ENCODE measurements at places on chromosomes 6 and 20.
A peak's percentile ranks its signal among the peaks of the same experiment; 100 is the strongest.

- DNase-seq, result no peak
These were observed 72.7 kb upstream of the CCN6 start for GRCh38 chr6:111980971-111981840.

DNA sequence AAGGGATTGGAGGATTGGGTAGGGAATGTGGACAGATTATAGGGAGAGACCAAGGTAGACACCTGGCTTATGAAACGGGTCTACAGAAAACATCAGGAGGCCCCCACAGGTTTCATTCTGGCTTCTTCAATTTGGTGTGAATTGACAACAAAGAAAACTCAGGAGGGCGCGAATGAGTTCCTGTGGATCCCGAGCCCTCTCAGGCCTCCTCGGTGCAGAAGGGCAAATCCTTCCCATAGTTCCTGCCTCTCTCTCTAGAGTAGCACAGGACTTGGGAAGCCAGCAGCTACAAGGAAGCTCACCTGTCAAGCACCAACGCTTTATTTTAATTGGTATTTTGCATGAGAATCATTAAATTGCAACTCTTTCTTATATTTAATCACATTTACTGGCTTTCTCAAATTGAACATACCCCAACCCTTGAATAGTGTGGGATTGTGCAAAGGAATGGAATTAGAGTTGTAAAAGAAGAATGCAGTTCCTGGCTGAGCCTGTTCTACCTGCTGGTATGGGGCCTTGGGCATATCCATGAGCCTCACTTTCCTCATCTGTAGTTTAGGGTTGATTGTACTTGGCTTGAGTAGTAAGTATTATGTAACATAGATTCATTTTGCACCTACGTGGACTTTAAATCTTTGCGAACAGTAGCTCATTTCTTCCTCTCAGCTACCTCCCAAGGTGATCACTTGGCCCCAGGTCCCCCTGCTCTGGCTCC, 56.4 kb upstream of the PHACTR2 start:
- DNase-seq, result no peak

DNA sequence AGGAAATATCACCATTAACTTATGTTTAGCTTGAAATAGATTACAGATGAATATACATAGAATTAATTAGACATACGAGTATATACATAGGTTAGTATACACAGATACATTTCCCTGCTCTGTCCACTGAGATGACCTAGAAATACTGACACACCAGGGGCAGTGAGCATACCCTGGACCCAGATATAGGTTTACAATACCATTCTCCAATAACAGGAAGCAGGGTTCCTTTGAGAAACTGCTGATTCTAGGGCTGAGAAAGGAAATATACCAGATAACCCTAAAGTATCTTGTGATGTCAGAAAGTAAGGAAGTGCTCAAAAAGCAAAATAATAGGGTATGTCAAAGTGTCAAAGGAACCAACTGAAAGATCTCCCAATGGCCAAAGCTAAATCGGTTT, 322.5 kb downstream of the HAO1 start:
- no peak for DNase-seq

- DNase-seq, result no peak
These were observed 30.2 kb downstream of the ISM1 start for GRCh38 chr20:13251106-13251903.

DNA sequence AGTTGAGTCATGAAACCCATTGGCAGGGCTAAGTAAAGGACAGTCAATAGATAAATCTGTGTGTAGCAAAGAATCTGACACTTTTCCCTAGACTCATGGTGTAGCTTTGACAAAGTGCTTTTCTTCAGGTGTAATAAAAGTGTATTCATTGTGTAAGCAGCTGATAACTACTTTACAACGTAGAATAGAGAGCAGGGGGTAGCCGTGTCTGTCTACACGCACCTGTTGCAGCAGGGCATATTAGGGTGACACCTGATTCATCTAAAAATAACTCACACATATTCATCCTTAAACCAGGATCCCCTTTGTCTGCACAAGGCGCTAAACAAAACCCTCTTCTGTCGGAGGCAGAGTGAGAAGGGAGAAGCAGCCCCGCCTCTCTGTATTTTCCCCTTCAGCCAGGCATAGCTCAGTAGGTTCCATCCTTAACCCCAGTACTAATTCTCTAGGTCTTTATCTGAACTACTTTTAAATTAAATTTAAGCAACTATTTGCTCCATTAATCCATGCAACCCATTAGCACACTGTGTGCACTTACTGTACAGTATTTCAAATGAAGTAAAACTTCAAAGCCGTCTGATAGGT, 306.7 kb upstream of the SASH1 start:
- DNase-seq, result no peak

DNA sequence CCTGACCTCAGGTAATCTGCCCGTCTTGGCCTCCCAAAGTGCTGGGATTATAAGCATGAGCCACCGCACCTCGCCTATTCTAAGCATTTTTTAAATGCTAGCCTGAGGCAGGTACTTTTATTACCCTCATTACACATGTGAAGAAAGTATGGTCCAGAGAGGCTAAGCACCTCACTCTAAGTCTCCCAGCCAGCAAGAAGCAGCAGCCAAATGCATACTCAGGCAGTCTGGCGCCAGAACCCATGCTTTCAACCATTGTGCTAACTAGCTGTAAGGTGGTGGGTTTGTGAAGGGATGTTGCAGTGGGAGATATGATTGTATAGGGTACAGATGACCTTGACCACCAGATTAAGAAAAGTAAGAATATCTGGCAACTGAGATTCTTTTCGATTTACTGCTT, 26.1 kb upstream of the RIPOR2 start:
- no peak for DNase-seq

DNA sequence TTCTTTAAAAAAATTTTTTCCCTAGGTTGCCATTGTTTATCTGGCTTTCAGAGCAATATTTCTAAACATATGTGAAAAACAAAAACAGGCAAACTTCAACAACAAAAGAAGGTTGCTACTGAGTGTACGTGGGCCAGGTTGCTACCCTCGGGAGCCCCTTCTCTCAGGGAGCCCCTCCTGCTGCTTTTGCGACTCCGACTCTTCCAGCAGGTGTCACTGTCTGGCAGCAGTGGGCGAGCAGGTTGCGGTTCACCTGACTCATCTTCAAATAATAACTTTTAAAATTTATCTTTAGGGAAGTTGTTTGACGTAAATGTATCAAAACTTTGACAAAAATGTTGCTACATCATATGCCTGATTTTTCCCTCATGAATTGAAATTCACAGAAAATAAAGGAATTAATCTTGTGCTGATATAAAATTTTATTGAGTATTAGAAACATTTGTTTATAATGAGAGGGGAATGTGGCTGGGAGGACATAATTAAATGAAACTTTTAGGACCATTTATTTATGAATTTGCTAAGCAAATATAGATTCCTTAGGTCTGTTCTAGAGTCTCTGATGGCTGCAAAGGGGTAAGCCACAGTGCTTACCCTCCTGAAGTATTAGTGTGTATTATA, 138.8 kb downstream of the HIVEP1 start:
- peak; percentile 22 for DNase-seq

DNA sequence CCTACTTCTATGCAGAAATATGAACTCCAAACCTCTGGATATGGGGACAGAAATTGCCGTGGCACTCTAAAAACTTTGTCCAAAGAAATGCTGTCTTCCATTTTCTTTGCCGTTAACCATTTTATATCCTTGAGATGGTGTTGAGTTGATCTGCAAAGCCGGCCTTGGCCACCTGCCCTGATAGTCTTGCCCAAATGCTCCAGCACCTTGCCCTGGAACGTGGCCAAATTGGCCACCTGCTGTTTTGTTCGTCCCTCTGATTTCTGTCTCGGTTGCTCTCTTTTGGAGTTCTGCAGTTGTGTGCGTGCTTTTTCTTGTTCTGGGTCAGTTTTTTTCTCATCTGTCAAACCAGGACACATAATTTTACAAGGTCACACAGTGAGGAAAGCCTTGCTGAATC, 239.7 kb upstream of the GMDS start:
- DNase-seq, result no peak

- DNase-seq, result no peak
These were observed 48.0 kb downstream of the OR2B2 start for GRCh38 chr6:27863962-27864905.

GRCh38 chr6:28563430-28564095, 37.9 kb downstream of the GPX5 start:
- DNase-seq, result no peak

DNA sequence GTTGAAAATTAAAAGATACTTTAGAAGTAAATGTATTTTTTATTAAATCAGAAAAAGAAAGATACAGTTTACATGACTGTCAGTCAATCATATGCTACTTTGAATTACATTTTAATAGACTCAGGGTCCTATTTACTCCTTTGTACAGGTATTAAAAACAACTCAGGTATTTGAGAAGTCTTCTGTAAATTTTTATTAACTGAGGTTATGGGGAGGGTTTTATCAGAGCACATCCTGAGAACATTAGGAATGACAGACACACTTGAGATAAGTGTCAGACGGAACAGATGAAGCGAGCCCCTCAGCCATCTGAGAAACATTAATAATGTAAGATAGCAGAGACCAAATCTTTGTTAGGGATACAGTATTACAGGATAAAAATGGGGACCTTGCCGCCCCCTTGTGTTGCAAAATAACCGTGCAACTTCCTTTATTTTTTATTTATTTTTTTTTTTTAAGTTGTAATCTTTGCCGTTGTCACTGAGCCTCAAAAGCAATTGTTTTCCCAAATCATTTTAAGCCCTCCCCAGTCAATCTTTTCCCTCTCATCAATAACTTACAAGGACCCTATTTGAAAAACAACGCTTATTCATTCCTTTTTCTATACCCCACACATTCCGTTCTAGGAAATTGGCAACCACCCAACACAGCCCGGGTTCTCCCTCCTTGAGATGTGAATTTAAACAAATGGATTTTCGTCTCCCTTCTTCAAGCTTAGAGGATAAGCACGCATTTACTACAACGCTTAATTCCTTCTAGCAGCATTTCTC, 126.7 kb downstream of the BCAS1 start:
- no peak for DNase-seq

DNA sequence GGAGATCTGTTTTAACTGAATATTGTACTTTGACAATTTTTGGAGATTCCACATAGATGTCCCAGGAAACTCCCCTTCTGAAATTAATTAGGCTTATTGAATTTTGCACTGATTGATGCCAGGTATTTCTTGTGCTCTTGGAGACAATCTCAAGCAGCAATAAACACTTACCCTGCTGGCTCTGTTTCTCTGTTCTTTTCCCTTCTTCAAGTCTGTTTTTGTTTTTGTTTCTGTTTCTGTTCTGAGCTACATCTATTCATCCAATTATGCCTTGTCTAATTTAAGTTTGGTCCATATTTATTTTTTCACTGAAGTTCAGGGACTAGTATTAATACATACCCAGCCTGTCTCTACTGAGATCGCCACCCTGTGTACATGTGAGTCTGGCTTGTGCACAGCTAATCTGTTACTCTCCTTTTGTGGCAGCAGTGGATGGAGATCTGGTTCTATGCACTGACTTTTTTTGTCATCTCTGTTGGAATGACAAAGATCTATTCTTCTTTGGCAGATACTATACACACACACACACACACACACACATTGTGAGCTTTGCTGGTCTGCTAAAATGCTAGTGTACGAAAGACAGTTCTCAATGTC, 51.9 kb downstream of the IL22RA2 start:
- no peak for DNase-seq

DNA sequence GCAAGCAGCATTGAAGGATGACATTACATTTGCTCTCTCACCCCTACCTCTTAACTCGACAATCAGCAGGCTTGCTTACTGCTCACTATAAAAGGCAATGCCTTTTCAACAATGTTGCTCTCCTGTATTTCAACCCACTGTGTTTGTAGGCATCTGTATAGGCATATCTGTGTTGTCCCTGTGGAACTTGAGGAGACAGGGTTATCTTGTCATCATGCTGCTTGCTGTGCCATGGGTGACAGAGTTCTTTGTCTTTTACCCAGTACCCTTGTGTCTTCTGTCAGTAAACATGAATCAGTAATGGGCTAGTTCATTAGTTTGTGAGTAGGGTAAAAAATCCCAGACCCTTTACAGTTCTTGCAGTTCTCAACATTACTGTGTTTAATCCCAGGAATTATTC, 25.2 kb downstream of the PHF3 start:
- DNase-seq, result no peak

DNA sequence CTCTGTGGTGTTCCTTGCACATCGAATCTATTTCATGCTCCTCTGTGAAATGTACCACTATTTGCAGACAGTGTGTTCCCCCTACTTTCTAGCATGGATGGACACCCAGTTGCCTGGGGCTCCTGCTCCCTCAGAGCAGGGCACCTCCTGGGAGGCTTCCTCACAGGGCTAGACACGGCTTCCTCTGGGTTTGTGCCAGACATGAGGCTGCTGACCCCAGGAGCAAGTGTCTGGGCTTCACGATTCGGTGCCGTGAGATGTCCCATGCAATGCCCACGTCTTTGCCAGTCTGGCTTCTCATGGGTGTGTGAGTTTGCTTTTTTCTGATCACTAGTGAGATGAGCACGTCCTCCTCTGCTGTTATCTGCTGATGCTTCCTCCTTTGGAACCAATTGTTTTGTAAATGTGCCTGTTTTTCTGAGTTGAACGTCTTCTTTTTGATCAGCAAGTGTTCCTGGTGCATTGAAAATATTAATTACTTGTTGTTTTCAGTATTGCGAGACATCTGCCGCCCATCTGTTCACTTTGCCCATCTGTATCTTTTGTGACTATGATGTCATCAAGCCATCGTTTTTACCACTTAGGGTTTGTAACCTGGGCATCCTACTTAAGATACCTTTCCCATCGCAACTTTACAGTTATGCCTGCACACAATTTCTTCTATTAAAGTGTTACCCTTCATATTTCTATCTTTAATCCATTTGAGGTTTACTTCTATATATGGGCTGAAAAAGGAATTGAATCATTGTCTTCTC, 92.0 kb downstream of the TTLL2 start:
- no peak for DNase-seq

DNA sequence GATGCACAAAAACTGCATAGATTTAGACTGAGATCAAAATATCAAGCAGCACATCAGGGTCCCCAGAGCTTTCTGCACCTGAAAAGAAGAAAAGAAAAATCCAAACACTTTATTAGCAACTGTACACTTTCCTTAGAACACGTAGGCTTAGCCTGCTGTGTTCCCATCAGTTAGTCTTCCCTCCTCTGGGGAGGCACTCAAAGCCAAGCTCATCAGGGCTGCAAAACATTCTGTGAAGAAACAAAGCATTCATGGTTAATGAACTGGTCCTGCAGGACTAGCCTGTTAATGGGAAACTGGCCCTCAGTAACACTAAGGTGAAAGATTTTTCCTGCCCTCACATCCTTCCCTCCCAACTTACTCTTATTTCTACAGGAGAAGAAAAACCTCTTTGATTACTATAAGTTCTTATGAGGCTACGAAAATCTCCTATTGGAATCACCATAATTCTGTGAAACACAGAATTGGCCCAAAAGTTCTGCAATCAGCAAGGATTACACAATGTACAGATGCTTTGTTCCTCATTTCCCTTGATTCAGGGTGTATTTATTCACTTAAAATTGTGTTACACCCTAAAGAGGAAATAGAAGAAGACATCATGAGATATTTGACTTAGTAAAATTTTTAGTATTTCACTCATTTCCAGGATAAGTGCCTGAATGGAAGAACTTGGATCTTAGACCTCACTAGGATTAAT, 901.0 kb upstream of the MAP3K7 start:
- DNase-seq, result no peak

- no peak for DNase-seq
These were observed 38.8 kb downstream of the HLA-F start for GRCh38 chr6:29762051-29762450.

- DNase-seq, result peak; percentile 90
These were observed 73.6 kb downstream of the TBC1D32 start for GRCh38 chr6:121260651-121261102.

Data from MG63 (cell line).